Lower lobe of right lung (tissue), 2 donors: ENCODE measurements at places on chromosomes 1 and 21. TPM values are rescaled to one million over a fixed set of nuclear protein-coding genes. Genes with fewer than 3 reads are reported as not detected.

S100A7 gene
- not detected for total RNA-seq

DNA sequence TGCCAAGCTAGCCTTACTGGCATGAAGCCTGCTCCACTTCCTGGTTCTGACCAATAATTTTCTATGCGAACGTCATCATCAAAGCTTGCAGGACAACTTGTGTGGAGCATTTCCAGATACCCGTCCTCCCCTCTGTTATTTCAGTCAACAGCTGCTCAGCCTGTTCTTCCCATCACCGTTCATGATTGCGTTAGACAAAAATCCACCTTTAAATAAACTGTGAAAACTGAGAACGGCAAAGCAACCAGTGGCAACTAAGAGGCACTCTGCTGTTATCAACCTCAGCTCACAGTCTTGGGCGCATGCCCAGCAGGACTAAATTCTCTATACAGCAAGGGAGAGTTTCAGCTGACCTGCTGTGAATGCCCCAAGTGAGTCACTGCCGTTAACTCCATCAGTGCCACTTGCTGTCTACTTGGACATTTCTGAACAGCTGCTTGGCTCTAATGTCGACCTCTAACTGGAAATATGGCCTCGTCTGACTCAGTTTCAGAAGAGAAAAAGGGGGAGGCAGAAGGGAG is 207.4 kb upstream of the RUNX1 start:
- peaks cover 7% of the 10 kb centered on the region for H3K4me1 ChIP-seq
- peak; percentile 83 for DNase-seq
- H3K36me3 ChIP-seq: no peaks in the 10 kb centered on the region

- no peak overlapping the region for H3K4me3 ChIP-seq
- no peak overlapping the region for H3K27ac ChIP-seq
- no peaks in the 10 kb centered on the region for H3K27me3 ChIP-seq
- no peaks in the 10 kb centered on the region for H3K4me1 ChIP-seq
Measured at GRCh38 chr1:53383136-53383870, 55.4 kb upstream of the LRP8 start.

DNA sequence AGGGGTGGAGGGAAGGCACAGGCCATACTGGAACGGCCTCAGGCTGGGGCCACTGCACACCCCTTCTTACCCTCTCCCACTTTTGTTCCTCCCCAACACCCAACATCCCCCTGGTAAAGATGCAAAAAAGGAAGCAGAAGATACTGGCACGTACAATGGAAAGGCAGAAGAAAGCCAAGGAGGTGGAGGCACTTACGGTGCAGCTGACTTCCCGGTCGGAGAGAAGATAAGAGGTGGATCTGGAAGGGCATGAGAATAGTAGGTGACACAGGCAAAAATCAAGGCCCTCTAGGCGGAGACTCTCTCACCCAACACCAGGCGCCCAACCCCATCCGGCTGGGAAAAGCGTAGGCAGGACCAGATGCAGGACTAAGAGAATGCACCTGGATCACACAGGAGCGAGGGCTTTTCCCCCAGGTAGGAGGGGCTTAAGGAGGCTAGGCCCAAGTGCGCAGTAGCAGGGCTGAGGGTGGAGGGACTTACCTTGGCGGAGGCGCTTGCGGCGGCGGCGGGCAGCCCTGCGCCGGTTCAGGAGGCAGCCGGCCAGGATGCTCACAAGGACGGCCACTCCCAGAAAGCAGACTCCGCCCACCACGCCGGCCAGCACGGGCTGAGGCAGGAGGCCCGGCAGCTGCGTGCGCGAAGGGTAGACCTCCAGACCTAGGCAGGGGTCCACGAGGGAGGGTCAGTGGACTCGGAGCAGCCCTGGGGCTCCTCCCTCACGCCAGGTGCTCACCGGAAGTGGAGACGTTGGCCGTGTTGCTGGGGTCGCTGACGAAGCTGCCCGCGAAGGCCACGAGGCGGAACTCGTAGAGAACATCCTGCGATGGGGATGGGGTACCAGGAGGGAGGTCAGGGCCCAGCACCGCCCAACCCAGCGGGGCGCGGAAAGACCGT is 4.1 kb upstream of the TAGLN2 start:
- H3K27me3 ChIP-seq: no peaks in the 10 kb centered on the region
- no peak overlapping the region for H3K4me3 ChIP-seq
- H3K4me1 ChIP-seq: peaks cover 11% of the 10 kb centered on the region

TFF2 gene
- not detected for total RNA-seq

UBE2U gene
- total RNA-seq: not detected

- no peak for DNase-seq
- H3K4me3 ChIP-seq: no peak overlapping the region
- no peaks in the 10 kb centered on the region for H3K36me3 ChIP-seq
- H3K27me3 ChIP-seq: no peaks in the 10 kb centered on the region
- peaks cover 91% of the 10 kb centered on the region for H3K4me1 ChIP-seq
- H3K27ac ChIP-seq: no peak overlapping the region
Measured at GRCh38 chr21:37393030-37393429, 26.5 kb downstream of the DYRK1A start.

- H3K36me3 ChIP-seq: no peaks in the 10 kb centered on the region
- DNase-seq: no peak
- H3K27me3 ChIP-seq: no peaks in the 10 kb centered on the region
Measured at GRCh38 chr1:158146739-158147138, 34.0 kb upstream of the CD1D start.

- H3K27ac ChIP-seq: no peak overlapping the region
- H3K27me3 ChIP-seq: no peaks in the 10 kb centered on the region
- no peaks in the 10 kb centered on the region for H3K36me3 ChIP-seq
- peak; percentile 68 for DNase-seq
Measured at GRCh38 chr1:221203224-221204054, 324.2 kb downstream of the HLX start.

INSRR gene
- total RNA-seq: not detected

GRCh38 chr1:116878804-116879477 is 30.8 kb upstream of the PTGFRN start:
- H3K4me3 ChIP-seq: peak overlapping the region; percentile 18
- DNase-seq: no peak
- H3K27me3 ChIP-seq: no peaks in the 10 kb centered on the region

GRCh38 chr1:231590453-231591198 is 36.0 kb upstream of the DISC1 start:
- no peak for DNase-seq
- no peaks in the 10 kb centered on the region for H3K27me3 ChIP-seq
- H3K4me3 ChIP-seq: no peak overlapping the region
- no peaks in the 10 kb centered on the region for H3K36me3 ChIP-seq
- H3K27ac ChIP-seq: no peak overlapping the region

DNA sequence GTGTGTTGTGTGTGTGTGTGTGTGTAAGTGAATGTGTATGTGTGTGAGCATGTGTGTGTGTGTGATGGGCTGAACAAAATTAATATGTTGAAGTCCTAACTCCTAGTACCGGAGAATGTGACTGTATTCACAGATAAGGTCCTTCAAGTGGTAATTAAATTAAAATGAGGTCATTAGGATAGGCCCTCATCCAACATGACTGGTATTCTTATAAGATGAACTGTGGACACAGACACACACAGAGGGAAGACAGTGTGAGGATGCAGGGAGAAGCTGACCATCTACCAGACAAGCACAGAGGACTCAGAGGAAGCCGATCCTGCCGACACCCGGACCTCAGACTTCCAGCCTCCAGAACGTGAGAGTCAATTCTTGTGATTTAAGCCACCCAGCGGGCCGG is 91.2 kb upstream of the PGBD5 start:
- H3K27me3 ChIP-seq: no peaks in the 10 kb centered on the region
- H3K27ac ChIP-seq: no peak overlapping the region
- no peaks in the 10 kb centered on the region for H3K4me1 ChIP-seq
- no peaks in the 10 kb centered on the region for H3K36me3 ChIP-seq
- DNase-seq: no peak

ATP1B1 gene
- 173 TPM for total RNA-seq

GRCh38 chr1:41919131-41919530 is 409 bp upstream of the HIVEP3 start:
- peaks cover 46% of the 10 kb centered on the region for H3K4me1 ChIP-seq
- H3K27me3 ChIP-seq: no peaks in the 10 kb centered on the region
- no peaks in the 10 kb centered on the region for H3K36me3 ChIP-seq
- no peak for DNase-seq
- peak overlapping the region; percentile 44 for H3K27ac ChIP-seq

GRCh38 chr1:48697066-48697707 is 79.5 kb downstream of the BEND5 start:
- no peak overlapping the region for H3K4me3 ChIP-seq
- H3K27ac ChIP-seq: no peak overlapping the region
- no peaks in the 10 kb centered on the region for H3K4me1 ChIP-seq
- no peaks in the 10 kb centered on the region for H3K36me3 ChIP-seq

DNA sequence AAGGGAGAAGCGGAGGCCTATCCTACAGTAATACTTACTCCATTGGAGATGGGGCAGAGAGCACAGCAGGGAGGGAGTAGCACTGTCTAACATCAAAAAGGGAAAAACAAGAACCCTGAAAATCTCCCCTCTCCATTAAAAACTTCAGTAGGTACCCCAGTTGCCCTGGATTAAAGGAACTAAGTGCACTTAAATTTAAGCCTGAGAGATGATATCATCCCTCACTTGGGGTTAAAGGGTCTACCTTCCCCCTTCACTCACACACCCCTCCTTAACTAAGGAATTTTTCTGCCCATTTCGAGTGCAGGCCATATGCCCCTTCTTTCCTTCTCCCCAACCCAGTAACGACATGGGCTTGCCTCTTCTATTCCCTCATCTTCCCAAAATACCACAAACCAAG is 3.7 kb upstream of the MTMR11 start:
- no peak overlapping the region for H3K27ac ChIP-seq
- peaks cover 21% of the 10 kb centered on the region for H3K36me3 ChIP-seq
- H3K4me1 ChIP-seq: peaks cover 56% of the 10 kb centered on the region
- no peak overlapping the region for H3K4me3 ChIP-seq
- no peak for DNase-seq

DNA sequence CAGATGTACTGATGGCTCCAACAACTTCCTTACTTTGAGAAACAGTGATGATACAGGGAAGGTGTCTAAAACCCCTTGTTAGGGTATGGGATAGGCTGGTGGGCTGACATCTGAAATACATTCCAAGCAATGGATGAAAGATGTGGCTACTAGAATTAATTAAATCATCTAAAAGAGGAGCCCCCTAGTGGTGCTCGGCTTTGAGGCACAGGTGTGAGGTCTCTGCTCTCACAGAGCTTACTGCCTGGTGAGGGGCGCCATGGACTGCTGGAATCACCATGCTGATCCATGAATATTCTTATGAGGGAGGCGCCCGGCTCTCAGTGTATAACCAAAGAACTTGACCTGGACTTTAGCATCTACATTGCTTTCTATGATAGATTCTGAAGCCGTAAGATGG is 48.5 kb downstream of the GNG4 start:
- H3K36me3 ChIP-seq: no peaks in the 10 kb centered on the region
- H3K27me3 ChIP-seq: no peaks in the 10 kb centered on the region
- no peak for DNase-seq
- no peaks in the 10 kb centered on the region for H3K4me1 ChIP-seq
- no peak overlapping the region for H3K27ac ChIP-seq

OR2L5 gene
- total RNA-seq: not detected

- no peaks in the 10 kb centered on the region for H3K27me3 ChIP-seq
- H3K4me3 ChIP-seq: no peak overlapping the region
- H3K27ac ChIP-seq: no peak overlapping the region
- H3K4me1 ChIP-seq: peaks cover 9% of the 10 kb centered on the region
- H3K36me3 ChIP-seq: no peaks in the 10 kb centered on the region
- DNase-seq: peak; percentile 70
Measured at GRCh38 chr1:39657923-39658485, 13.9 kb downstream of the NT5C1A start.

DNA sequence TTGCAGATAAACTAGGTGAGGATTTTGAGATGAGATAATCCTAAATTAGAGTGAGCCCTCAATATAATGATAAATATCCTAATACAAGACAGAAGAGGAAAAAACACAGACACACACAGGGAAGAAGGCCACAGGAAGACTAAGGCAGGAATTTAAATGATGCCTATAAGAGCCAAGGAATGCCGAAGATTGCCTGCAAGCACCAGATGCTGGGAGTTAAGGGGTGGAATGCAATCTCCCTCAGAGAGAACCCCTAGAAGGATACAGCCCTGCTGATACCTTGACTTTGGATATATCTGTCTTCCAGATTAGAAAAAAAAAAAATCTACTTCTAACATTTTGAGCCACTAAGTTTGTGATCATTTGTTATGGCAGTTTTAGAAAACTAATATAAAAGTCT is 299.7 kb upstream of the PRMT6 start:
- no peak for DNase-seq
- H3K27ac ChIP-seq: no peak overlapping the region
- no peaks in the 10 kb centered on the region for H3K4me1 ChIP-seq
- no peak overlapping the region for H3K4me3 ChIP-seq

- no peaks in the 10 kb centered on the region for H3K36me3 ChIP-seq
- H3K27me3 ChIP-seq: no peaks in the 10 kb centered on the region
- no peak overlapping the region for H3K27ac ChIP-seq
Measured at GRCh38 chr1:73914951-73915350, 283.0 kb downstream of the LRRIQ3 start.

DNA sequence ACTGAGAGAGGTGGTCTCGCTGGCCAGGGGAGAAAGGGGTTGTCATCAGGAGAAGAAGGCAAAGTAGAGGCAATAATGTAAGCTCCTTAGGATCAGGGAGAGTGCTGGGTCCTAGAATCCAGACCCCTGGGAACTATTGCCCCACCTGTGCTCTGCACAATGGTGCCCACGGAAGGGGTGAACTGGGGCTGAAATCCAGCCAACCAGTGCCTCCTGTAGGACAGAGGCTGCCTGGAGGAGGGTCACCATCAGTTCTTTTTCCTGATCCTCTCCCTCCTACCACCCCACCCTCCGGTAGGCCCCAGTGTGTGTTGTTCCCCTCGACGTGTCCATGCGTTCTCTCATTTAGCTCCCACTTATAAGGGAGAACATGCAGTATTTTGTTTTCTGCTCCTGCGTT is 52.9 kb upstream of the ATP2B4 start:
- H3K36me3 ChIP-seq: no peaks in the 10 kb centered on the region
- H3K27ac ChIP-seq: no peak overlapping the region
- no peaks in the 10 kb centered on the region for H3K4me1 ChIP-seq
- no peak overlapping the region for H3K4me3 ChIP-seq

PRRX1 gene
- total RNA-seq: 30.1 TPM

DNA sequence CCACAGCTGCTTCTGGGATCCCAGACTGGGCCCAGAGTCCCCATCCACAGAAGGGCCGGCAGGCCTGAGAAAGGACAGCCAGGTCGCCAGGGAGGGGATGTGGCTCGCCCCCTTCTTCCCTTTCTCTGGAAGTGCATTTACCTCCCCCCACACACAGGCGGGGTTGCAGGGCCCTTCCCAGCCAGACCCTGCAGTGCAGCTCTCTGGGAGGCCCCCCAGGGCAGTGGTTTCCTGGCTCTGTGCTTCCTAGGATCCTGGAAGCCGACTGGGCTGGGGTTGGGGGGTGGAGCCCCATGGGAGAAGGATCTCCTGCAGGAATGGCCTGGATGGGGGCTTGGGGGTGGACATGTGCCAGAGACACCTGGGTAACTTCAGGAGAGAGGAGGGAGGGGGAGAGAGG is 4.2 kb upstream of the COL6A1 start:
- no peaks in the 10 kb centered on the region for H3K36me3 ChIP-seq
- no peak for DNase-seq
- peaks cover 43% of the 10 kb centered on the region for H3K4me1 ChIP-seq
- H3K27me3 ChIP-seq: peaks cover 36% of the 10 kb centered on the region
